ENCODE measurements at places on chromosomes 7 and 10. TPM values are rescaled to one million over a fixed set of nuclear protein-coding genes. Genes with fewer than 3 reads are reported as not detected.

Gene CTAGE8
- not detected for total RNA-seq

DNA sequence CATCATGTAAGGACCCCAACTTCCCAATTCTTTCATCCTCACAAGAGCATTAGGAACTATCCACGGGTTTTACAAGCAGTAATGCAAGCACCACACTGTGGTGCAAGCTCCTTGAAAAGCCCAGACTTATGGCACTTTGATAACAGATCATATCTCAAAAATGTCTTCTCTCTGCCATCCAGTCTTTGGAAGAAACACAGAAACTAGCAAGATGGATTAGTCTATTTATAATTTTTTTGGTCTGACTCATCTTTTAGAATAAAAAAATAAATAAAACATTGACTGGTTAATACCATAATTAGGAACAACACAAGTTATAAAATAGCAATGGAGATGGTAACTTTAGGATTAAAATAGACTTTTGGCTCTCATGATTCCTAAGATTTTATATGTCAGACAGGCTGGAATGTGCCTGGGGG is 49.0 kb upstream of the CALD1 start:
- DNase-seq = no peak

GRCh38 chr10:104334965-104335650 is 3.2 kb downstream of the ITPRIP start:
- DNase-seq = no peak

DNA sequence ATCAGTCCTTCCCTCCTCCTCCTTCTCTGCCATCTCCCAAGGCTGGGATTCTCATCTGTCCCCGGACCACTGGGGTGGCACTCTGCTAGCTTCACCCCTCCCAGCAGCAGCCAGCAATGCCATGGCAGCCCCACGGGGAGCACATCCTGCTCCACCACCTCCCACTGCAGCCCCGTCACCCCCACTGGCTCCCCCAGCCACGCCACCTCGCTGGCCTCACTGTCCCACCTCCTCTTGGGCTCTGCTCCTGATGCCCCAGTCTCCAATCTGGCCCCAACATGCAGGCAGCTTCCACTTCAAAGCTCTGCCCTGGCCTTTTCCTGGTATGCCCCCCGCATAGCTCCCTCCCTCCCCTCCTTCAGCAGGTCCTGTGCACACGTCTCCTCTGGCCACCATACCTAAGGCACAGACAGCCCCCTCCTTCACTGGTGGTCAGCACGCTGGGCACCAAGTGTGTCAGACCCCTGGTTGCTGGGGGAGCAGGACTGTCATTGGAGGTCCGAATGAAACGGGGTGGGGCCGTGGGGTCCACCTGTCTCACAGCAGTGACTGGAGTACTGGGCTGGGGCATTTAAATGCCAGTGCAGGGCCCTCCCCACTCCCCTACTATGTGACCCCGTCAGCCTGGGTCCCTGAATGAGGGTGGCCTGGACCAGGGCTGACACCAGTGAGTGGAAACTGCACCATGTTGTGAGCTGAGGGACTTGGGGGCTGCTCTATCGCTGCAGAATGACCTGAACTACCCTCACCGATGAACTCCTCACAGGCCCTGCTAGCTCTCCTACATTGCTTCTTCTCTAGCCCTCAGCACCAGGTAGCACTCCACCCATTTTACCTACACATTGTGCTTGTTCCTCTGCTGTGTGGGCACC is 38.7 kb downstream of the RASGEF1A start:
- no peak for DNase-seq

DNA sequence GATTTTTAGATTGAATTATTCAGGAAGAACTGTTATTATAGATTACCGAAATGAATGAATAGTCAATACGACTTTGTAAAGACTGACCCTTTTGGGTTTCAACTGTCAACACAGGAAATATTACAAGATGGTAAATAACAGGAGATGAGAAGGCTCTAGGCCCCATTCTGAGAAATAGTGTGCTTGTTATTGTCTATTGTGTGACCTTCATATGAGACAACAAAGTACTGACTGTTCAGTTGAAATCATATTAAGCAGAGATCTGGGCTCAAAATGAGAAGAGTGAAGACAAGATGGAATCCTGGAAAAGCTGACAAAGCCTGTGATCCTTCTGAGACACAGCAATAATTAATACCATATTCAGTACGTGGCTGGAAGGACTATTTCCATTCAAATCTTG is 503.8 kb downstream of the INHBA start:
- DNase-seq = no peak

GRCh38 chr10:69716711-69717560 is 84.8 kb upstream of the COL13A1 start:
- DNase-seq = peak; percentile 39

Gene ZNF25
- 6.1 TPM for total RNA-seq

DNA sequence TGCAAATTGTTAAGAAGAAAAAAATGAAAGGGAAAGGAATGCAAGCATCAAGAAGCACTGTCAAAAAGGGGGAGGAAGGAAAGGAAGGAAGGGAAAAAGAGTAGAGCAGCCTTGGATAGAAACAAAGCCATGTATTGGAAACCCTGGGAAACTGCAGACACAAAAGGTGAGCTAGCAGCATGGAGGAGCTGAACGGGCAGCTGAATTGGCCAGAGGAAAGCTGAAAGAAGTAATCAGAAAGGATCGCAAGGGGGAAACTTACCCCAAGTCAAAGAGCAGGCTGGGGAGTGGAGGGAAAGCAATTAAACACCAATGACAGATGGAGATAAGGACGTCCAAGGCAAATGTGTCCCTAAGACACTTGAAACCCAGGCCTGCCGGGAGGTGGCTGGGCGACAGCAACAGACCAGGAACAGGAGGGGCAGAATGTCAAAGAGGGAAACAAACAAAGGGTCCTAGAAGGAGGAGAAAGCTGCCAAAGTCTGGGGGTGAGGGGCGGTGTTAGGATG is 93.8 kb upstream of the SVIL start:
- no peak for DNase-seq

Gene DOCK4
- total RNA-seq = 155 TPM

DNA sequence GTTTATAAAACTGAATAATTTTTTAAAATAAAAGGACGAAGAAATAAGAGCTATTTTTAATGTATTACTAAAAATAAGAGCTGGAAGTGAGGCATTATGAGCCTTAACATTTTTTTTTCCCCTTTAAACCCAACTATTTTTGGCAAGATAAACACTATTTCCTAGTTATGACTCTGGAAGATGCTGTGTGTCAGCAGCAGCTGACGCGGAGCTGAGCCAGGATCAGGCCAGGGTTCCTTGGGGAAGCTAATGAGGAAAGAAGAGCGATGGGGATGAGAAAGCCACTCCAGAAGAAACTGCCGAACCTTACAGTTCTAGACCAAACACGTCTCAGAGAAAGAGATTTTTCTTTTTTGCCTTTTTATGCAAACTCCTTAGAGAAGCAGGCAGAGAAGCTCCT is 85.9 kb downstream of the USP6NL start:
- DNase-seq = no peak

- DNase-seq = peak; percentile 75
Measured at GRCh38 chr10:129945941-129946760, 17.9 kb downstream of the EBF3 start.

DNA sequence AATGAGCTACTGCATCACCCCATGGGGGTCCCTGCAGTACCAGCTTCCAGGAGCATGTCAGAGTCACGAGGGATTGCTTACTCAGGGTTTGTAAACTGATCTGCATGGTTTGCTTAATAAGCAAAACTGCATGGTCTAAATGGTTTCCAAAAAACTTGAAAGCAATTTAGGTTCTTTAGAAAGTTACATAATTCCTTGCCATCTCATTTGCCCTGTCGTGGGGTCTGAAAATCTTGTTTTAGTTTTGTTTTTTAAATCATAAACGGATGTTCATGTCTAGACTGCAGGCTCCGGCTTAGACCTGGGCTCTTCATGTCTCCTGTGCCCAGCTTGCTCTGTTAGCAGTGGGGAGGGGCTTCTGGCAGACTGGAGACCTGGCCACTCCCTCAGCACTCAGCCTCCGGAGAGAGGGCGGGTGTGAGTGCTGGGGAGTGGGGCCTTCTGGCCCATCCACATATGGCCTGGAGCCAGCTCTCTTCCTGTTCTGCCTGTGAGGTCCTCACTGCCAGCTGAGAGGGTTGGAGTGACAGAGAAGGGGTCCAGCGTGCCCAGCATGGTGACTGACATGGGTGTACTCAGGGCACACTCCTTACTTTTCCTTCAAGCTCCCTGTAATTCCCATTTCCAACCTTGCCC is 17.5 kb downstream of the PRF1 start:
- DNase-seq = peak; percentile 16

DNA sequence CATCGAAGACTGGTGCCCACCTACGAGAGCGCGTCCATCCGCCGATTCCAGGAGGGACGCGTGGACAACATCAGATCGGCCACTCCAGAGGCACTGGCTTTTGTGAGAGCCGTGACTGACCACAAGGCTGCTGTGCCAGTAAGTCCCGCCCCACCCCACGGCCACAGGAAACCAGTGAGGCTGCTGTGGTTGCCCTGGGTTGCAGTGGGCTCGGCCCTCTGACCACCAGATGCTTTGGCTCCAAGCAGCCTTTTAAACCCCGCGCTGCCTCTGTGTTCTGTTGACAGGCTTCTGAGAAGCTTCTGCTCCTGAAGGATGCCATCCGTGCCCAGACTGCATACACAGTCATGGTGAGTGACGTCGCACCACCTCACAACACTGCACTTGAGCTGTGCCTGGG is 24.4 kb upstream of the C10orf53 start:
- no peak for DNase-seq

- no peak for DNase-seq
Measured at GRCh38 chr10:10053051-10053450, 964.6 kb upstream of the CELF2 start.

Gene FOXI2
- total RNA-seq = not detected

DNA sequence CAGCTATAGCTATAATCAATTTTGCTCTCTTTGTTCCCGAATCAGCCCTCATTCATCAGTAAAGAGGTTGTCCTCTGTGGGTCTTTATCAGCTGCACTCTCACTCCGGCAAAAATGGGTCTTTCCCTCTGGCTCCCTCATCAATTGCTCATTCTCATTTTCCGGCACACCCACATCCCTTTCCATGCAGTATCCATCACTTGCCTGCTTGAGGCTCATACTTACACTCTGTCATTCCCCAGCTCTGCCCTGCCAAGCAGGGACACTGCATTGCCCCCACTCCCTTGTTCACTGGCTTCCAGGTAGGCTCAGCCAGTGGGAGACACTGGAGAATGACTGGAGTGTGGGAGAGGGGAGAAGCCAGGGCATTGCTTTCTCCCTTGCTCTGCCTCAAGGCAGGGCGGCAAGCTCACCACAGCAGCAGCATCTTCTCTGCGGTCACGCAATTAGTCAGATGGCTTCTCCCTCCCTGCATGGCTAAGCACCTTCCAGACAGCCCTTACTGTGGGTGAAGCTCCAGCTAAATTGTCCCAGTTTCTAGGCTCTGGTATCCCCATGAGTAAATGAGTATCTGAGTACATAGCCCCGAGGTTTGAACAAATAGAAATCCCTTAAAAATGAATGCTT is 470.7 kb upstream of the LRRN3 start:
- DNase-seq = no peak

- no peak for DNase-seq
Measured at GRCh38 chr7:128872394-128872824, 9.8 kb downstream of the ATP6V1F start.

- no peak for DNase-seq
Measured at GRCh38 chr7:20681258-20681882, 65.9 kb downstream of the ABCB5 start.

- peak; percentile 44 for DNase-seq
Measured at GRCh38 chr10:86888585-86889381, 68.6 kb downstream of the MMRN2 start.

DNA sequence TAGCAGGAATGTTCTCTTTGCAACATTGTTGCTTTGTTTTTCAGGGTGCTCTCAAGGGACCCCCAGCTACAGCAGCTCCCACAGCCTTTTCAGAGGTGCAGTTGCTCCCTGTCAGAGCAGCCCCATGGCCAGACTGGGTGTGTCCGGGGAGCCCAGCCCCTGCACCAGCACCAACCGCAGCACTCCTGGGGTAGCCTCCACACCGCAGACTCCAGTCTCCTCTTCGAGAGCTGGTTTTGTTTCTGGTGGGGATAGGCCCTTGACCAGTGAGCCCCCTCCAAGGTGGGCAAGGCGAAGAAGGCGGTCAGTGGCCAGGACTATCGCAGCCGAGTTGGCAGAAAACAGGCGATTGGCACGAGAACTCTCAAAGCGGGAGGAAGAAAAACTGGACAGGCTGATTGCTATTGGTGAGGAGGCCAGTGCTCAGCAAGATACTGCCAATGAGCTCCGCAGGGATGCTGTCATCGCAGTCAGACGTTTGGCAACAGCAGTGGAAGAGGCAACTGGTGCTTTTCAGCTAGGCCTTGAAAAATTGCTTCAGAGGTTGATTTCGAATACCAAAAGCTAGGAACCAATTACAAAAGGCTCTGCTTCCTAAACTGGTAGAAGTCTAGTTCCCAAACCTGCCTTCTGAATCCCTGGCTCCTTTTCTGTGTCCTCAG is 5.4 kb downstream of the HSPA14 start:
- no peak for DNase-seq

Gene SPDYE16
- not detected for total RNA-seq

DNA sequence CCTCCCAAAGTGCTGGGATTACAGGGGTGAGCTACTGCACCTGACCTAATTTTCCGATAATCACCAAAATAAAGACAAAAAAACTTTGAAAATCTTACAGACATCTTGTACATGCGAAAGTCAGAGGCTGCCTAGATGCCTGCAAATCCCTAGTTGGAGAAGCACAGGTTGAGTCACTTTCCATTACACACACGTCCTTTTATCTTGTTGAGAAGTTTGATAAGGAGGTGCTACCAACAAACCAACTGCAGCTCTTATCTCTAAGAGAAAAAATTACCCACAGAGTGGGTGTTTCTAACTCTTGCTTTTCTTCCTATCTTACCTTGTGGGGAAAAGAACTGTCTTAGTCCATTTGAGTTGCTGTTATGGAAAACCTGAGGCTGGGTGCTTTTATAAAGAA is 589.8 kb downstream of the GALNT17 start:
- DNase-seq = no peak

GRCh38 chr10:78514459-78514858 is 480.8 kb downstream of the RPS24 start:
- no peak for DNase-seq

Gene GOLGA7B
- total RNA-seq = under 0.01 TPM

Gene SLC29A4
- total RNA-seq = 1.0 TPM

DNA sequence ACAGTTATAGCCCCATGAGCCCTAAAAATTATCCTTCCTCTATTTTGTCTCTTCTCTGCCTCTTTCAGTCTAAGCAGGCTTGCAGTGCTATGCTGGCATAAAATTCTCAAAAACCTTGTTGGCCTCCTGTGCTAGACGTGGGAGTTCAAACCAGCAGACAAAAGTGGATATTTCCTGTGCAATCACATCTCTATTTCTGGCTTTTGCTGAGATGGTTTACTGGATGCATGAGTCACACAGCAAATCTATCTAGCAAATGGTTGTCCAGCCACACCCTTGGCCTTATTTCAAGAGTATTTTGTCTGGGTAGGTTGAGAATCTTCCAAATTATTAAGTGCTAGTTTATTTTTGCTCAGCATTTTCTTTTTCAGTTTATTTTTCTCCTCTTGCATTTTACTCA is 370.8 kb downstream of the CDC14C start:
- DNase-seq = no peak

Gene CNTNAP2
- total RNA-seq = not detected

- no peak for DNase-seq
Measured at GRCh38 chr7:20264623-20265022, 47.4 kb upstream of the MACC1 start.
